ENCODE measurements at places on chromosomes 13 and 19.
A peak's percentile ranks its signal among the peaks of the same experiment; 100 is the strongest.

- DNase-seq: no peak
Observed at GRCh38 chr13:51191743-51192142, 30.5 kb upstream of the FAM124A start.

- no peak for DNase-seq
Observed at GRCh38 chr13:42494157-42494556, 79.8 kb upstream of the TNFSF11 start.

- no peak for DNase-seq
Observed at GRCh38 chr13:106696140-106696539, 128.2 kb upstream of the ARGLU1 start.

- DNase-seq: no peak
Observed at GRCh38 chr13:95050800-95051615, 250.2 kb downstream of the ABCC4 start.

DNA sequence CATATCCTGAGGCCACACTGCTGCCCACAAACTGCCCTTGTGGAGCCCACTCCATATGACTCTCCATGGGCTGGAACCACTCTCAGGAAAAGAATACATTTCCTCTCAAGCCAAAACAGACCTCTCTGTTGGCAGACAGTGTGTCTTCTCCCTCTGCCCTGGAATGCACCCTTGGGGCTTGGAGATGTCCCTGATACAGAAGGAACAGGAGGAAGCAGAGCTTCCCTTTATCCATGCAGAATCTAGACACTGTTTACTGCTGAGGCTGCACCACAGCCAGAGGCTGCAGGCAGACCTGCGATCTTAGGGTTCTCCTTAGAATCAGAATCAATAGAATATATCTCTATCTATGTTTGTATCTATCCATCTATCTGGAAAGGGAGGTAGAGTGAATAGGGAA, 26.8 kb upstream of the CYP4F8 start:
- DNase-seq: no peak

GRCh38 chr19:19514215-19514657, 1.1 kb downstream of the TSSK6 start:
- DNase-seq: no peak

GRCh38 chr19:8483165-8483564, 19.3 kb downstream of the PRAM1 start:
- no peak for DNase-seq

DNA sequence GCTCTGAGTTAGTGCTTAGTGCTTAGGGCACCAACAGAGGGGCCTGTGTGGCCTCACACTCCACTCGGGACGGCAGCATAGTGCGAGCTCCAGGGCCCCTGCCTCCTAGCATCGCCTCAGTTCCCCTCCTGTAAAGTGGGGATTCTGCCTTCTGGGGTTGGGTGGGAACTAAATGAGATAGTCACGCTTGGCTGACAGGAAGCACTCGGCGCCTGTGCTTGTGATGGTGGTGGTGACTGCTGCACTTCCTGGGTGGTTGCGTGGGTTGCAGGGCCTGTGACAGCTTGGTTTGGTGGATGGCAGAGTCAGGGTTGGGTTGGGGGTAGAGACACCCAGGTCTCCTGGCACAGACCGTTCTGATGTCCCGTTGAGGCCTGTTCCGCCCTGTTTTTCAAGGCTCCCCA, 7.7 kb downstream of the PLEKHF1 start:
- DNase-seq: peak; percentile 85

GRCh38 chr13:39461685-39462266, 141.2 kb downstream of the LHFPL6 start:
- no peak for DNase-seq

DNA sequence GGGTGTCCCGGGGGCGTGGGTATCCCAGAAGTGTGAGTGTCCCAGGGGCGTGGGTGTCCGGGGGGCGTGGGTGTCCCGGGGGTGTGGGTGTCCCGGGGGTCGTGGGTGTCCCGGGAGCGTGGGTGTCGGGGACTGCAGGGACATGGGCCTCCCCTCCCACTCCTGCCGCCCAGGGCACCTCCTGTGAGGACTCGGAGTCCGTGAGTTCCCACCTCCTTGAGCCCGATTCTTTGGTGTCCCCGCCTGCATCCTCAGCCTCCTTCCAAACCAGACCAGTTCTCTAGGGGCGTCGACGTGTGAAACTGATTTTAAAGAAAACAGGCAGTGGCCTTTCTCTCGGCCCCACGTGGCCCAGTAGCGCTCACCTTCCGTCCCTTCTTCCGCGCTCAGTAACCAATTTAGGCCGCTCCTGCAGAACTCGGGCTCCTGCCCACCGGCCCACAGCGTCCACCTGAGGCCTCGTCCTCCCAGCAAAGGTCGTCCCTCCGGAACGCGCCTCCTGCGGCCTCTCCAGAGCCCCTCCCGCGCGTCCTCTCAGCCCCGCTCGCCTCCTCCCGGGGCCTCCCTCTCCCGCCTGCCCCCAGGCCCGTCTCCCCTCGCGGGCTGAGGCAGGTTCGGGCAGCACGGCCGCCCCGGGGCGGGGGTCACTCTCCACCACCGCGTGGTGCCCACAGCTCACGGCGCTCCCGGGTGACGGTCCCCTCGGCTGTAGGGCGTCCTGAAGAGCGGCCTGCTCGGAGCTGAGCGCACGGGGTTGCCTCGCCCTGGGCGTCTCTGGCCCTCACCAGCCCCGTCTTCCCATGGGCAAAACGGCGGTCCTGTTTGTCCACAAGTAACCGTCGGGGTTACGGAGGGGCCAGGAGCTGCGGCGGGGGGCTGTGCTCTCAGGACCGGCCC, 3.8 kb downstream of the F7 start:
- no peak for DNase-seq

DNA sequence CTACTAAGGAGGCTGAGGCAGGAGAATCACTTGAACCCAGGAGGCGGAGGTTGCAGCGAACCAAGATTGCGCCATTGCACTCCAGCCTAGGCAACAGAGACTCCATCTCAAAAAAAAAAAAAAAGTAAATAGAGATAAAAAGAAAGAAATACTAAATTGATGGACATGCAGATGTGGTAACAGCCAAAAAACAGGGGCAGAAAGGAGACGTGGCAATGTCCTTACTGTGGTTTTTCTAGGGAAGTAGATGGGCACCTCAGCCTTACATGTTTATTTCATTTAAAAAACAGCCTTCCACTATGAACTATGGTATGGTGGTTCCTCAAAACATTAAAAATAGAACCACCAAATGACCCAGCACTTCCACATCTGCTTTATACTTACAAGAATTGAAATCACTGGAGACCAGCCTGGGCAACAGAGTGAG, 6.5 kb upstream of the EIF3G start:
- DNase-seq: no peak

DNA sequence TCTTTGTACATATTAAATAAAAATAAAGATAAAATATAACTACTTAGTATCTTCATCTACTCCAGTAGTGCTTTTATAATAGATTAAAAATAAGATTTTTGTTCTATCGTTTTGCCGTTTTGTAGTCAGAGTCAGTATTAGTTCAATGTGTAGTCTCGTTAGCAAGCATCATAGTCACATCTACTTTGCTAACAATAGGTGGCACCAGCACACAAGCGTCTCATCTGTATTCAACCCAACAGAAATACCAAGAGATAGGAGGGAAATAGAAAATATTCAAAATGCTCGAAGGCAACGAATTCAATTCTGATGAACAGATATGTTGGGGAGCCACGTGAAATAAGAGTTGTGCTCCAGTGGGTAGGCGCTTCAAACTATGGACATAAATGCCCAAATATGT, 21.4 kb upstream of the MICU2 start:
- no peak for DNase-seq

GRCh38 chr13:24865163-24865953, 101.4 kb downstream of the RNF17 start:
- DNase-seq: no peak

DNA sequence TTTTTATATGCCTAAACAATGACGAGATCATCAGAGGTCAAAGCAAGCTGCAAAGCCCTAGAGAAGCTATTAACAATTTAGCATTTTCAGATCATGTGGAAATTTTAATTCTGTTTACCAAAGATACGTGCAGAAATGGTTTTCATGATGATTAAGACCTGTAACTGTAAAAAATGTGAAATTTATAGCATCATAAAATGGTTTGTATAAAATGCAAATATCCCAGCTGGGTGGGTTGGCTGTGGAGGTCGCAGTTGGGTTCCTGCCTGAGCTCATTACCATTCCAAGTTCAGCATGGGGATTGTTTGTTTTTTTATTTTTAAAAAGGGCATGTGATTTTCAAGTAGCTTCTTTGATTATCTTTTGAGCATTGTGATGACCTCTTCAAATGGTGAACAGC, 47.9 kb upstream of the SIAH3 start:
- DNase-seq: no peak

GRCh38 chr19:16790051-16790450, 39.1 kb upstream of the SIN3B start:
- no peak for DNase-seq

DNA sequence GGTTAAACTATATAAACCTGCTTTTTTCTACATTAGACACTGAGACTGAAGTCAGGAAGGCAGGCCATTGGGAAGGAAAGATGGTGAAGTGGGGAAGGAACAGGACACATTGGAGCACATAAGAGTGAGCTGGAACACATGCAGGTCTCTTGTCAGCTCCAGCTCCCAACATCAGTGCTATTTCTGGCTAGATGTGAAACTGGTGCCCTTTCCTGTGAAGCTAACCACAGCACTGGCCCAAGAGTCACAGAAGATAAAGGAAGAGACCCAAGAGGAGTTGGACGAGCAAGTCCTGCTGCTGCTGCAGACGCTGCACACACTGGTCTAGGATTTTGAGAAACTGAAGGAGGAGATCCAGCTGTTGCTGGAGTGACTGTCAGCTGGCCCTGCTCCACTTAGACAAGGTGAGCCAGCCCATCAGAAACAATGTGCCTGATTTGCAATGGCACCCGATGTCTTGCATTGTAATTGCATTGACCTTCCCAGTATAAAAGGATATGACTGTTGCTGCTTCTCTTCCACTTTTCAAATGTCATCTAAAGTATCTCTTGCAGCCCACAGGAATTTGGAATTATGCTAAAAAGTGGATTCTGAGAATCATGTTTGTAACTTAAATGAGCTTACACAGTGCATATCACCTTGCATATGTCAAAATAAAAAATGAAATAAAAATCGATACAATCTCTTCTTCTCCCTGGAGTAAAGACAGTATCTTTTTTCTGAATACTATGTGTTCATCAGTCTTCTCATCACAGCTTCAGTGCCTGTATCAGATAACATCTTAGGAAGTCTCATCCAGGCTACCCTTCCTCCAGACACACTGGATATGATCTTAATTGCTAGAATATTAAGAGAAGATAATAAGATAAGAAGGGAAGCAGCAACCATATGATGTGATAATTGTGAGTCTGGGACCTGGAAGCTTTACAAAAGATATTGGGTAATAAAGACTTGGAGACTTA, 230.7 kb upstream of the SPRY2 start:
- no peak for DNase-seq

DNA sequence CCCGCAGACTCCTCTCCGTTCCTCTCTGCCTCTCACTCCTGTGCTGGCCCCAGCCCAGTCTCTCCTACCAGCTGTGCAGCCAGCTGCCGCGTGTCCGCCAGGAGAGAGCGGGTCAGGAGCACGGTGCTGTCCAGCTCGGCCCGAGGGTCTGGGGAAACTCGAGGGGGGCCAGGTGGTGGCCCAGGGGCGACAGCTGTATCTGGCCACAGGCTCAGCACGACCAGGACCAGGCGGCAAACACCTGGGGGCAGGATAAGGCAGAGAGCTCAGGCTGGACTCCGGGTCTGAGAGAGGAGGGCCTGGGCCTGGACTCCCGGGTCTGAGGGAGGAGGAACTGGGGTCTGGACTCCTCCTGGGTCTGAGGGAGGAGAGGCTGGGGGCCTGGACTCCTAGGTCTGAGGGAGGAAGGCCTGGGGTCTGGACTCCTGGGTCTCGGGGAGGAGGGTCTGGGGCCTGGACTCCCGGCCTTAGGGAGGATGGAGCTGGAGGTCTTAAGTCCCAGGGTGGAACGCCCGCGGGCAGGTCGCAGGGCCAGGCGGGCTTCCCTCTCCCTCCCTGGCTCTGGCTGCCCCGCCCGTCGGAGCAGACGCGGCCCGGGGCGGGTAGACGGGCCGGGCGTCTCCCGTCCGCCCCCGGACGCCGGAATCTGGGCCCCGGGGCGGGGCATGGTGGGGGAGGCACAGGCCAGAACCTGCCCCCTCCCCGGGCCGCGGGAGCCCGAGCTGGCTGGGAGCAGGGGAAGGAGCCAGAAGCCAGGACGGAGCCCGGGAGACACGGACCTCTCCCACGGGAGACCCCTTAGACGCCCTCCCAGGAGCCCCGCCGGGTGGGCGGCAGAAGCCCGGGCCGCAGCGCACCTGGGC, 1.3 kb downstream of the IL11 start:
- DNase-seq: no peak

GRCh38 chr19:4019578-4019977, 12.0 kb downstream of the PIAS4 start:
- no peak for DNase-seq

- DNase-seq: no peak
Observed at GRCh38 chr13:27988520-27988919, at the start of gene URAD. Gene URAD (minus strand): TSS chr13:27988693. CDS start chr13:27988637, 56 bp downstream.

- DNase-seq: no peak
Observed at GRCh38 chr19:41457241-41457640, 14.3 kb downstream of the ERICH4 start.
